ENCODE measurements at places on chromosomes 16 and 17.

DNA sequence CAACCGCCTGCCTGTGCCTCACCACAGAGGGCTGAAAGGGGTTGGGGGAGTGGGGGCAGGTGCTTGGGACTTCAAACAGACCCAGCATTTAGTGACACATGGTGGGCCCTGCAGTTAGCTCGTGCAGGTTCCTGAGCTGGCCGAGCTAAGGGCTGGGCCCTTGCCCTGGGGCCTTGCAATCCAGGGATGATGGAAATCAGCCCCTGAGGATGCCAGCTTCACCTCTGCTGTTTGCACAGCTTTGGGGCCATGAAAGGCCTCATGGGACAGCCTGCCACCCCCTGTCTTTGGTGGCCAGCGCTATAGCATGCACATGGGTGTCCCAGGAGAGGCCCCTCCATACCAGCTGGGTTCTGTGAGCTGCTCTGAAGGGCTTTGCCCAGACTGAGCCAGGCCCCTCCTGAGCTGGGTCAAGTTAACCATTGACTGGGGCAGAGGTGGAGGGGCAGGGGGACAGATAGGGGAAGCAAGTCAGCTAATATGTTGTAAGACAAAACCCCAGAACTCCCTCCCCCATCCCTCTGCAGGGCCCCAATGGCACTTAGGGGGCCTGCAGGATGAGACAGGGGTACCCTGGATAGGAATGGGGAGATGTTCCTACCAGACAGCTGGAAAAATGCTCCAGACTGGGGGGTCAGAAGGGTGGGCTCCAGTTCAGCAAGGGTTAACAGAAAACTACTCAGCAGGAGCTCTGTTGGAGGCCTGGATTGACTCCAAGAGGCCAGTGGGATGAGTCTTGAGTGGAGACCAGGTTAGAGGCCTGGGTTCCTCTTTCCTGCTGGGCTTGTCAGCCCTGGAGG, 692 bp downstream of the PRR15L start:
- ATAC-seq: no peak

GRCh38 chr16:78817200-78817739, 717.8 kb downstream of the WWOX start:
- ATAC-seq: no peak

GRCh38 chr17:10798332-10798749, 5.6 kb downstream of the TMEM238L start:
- no peak for ATAC-seq

GRCh38 chr16:85553436-85554113, 59.5 kb upstream of the GSE1 start:
- peak; percentile 25 for ATAC-seq

DNA sequence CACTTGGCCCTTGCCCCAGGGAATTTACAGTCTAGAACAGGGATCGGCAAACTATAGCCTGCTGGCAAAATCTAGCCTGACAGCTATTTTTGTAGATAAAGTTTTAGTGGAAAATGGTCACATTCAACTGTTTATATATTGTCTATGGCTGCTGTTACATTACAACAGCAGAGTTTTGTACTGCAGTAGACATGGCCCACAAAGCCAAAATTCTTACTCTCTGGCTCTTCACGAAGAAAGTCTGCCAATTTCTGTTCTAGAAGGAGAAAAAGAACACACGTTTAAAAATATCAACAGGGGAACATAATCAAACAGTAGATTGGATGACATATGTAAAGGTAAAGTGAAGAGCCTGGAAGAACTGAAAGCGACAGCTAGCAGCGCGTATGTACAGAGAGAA, 33.2 kb upstream of the CCDC182 start:
- no peak for ATAC-seq

DNA sequence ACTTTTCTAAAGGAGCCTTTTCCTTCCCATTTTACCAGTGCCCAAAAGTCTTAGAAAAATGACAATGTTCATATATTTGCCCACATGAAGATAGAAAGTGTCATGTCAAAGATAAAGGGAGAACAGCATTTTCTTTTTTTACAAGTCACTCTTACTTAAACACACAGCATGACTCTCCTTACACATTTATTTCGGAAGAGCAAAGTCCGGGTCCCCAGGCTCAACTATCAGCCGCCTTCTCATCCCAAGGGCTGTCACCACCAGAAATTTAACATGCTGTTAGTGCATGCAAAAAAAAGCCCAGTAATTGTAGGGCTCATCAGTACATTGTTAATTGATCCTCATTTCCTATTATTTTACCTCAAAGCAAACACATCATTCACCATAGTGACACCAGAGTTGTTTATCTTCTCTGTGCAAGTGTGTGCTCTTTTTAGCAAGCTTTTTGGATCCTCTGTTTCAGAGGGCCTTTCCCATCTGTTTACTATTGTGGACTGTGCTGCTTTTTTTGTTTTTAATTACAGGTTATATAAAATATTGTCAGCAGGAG, 560.3 kb downstream of the WWOX start:
- no peak for ATAC-seq

DNA sequence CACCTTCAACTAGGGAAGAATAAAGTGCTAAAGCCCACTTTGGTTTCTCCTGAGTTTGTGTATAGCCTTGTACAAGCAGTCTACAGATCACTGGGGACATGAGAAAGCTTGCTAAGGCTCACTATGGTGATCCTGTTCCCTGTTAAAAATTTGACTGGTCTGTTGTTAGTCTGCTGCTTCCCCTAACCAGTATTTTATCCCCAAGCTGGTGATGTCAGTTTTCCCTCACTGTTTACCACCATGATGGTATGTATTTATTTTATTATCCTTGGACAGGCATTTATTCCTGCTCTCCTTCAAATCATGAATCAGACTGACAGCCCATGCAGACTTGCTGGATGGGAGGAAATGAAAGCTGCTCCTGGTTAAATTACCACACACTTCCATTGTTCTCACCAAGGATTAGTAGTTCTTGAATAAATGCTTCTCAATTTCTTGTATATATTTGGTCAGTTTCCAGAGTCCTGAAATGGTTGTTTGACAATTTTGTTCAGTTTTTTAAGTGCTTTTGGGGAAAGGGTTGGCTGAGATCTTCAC, 99.6 kb downstream of the CA4 start:
- no peak for ATAC-seq

DNA sequence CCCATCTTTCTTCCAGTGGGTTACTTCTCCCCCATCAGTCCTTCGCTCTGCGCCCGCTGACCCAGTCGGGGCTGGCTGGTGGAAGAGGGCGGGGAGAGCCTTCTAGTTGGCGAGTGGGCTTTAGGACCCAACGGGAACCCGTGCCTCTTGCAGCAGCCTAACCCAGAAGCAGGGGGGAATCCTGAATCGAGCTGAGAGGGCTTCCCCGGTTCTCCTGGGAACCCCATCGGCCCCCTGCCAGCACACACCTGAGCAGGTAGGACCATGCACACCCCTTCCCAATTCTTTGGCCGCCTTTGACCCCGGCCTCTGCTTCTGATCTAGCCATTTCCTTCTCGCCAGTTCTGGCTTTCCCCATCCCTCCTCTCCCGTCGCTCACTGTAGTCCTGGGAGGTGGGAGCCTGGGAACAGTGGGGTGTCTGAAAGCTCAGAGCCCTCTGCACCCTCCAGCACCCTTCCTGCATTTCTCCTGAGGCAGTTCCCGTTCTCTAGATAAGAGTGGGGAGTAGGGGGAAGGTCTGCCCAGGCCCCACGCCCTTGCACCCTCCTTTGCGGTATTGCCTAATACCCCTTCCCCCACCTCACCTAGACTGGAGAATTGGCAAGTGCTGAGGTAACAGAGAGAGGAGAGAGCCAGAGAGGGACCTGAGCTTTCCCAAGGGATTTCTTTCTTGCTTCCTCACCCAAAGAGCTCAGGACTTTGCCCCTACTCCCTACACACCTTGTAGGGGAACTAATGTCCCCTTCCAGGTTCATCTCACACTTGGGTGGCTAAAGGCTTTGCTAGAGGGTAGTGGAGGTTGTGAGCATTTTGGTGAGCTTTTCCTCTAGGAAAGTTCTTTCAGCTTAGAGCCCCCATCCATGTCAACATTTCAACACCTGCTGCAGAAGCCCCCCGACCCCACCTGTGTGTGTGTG, at the start of gene RARA:
RARA (plus strand) TSS at position 150 of the 918 bp plus-strand sequence. CDS start 22,039 bp downstream, outside the sequence.
- ATAC-seq: no peak

DNA sequence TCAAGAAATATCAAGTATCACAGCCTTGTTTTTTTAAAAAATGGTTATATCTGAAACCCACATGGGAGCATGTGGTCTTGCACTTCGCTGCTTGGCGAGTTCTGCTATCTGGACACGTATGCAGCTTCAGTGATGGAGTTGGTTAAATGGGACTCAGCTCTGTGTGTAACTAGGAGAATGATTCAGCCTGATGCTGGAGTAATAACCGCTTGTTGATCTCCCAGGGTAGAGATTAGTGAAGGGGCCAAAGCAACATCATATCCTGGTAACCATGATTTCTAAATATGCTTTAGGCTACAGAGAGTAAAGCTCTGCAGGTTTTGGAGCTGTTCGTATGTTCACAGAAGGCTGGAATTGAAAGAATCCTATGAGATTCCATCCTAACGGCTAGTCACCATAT, 63.2 kb downstream of the IQCK start:
- ATAC-seq: no peak

DNA sequence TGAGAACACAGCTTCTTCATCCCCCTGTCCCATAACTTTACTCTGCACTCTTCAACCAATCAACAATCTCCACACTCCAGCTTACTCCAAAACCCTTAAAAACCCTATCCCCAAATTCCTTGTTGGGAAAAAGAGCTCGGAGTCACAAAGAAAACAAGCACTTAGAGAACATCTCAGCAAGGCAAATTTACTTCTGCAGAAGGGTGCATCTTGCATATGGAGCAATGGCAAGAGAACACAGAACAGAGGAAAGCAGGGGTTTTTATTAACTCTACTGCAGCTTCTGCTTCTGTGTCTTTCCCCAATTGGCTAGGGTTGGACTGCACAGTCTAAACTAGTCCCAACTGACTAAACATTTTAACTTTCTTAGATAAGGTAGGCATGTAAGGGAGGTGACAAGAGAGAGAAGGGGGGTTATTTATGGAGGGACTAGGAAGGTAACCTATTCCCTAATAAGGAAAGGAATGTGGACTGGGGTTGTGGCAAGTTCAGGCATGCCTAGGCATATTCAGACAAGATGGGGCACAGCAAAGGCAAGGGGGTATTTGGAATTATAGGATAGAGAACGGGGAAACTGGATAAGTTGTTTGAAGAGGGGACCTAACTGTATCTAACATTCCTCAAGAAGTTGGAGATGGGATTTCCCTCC, 125.5 kb downstream of the CACNG3 start:
- no peak for ATAC-seq

DNA sequence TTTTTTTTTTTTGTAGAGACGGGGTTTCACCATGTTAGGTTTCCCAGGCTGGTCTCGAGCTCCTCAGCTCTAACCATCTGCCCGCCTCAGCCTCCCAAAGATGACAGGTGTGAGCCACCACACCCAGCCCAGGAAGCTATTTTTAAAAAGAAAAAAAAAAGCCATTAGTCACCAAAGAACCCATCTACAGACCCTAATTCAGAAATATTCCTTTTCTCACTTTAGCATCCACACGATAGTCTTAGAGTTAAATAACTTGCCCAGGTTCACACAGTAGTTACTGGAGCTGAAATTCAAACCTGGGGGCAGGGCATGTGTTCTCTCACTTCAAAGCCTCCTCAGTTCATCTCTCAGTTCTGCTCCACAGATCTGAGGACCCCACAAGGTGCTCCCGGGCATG, 70.3 kb upstream of the NOL11 start:
- ATAC-seq: no peak

GRCh38 chr17:71188811-71189492, 931.9 kb upstream of the SOX9 start:
- ATAC-seq: no peak

DNA sequence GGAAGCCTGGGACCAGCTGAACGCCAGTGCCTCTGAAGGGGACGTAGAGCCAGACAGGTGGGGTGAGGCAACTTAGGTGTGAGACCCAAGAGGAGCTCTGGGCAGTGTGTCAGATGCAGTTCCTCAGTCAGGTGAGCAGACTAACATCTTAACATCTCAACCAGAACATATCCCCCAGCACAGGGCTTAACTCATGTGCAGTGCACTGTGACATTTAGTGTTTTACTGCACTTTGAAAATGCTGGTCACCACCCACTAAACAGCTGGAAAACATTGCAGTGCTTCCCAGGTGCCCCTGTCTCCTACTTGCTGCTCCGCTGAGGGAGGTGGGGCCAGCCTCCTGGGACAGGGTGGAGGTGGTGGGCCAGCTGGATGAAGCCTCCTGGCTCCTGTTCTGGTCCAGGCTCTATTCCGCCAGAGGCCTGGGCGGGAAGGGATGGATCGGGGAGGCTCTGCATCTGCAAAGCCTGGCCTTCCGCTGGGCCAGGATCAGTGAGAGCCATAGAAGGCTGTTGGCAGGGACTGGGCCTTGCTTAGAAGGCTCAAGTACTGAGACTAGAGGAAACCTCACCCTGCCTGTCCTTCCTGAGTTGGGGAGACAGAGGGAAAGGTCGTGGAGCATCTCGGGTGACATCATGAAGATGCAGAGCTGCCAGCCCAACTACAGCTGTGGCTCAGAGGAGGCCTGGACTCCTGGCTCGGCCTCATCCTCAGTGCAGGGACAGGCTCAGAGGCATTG, 7.9 kb upstream of the MRC2 start:
- ATAC-seq: no peak

GRCh38 chr16:54879681-54880080, 51.0 kb upstream of the IRX5 start:
- ATAC-seq: no peak

GRCh38 chr17:8013731-8014557, 11.5 kb downstream of the GUCY2D start:
- ATAC-seq: no peak

GRCh38 chr17:77471984-77472461, 331.3 kb downstream of the SEC14L1 start:
- no peak for ATAC-seq

DNA sequence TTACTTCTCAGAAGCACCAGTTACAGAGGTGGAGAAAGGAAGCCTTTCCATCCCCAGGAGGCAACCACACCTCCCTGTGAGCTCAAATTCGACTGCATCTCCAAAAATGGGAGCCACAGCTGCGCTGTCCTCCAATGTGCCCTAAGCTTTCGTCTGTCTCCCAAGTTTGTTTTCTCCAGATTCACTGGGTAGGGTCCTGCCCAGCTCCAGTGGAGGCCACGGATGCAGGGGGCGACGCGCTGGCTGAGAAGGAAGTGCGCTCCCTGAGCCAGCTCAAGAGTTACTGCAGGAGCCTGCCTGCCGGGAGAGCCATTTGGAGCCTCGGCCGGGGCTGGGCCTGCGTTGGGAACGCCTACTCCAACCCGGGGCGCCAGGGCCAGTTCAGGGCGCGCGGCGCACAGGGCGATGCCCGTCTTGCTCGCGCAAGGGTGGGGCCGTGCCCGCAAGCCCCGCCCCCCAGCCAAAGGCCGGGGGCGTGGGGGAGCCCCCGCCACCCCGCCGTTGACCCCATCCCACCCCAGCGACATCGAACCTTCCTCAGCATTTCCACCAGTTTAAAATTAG, 19.5 kb downstream of the SIAH1 start:
- peak; percentile 98 for ATAC-seq
